ENCODE measurements at places on chromosomes 3 and 15. TPM values are rescaled to one million over a fixed set of nuclear protein-coding genes. Genes with fewer than 3 reads are reported as not detected.
A peak's percentile ranks its signal among the peaks of the same experiment; 100 is the strongest.

DNA sequence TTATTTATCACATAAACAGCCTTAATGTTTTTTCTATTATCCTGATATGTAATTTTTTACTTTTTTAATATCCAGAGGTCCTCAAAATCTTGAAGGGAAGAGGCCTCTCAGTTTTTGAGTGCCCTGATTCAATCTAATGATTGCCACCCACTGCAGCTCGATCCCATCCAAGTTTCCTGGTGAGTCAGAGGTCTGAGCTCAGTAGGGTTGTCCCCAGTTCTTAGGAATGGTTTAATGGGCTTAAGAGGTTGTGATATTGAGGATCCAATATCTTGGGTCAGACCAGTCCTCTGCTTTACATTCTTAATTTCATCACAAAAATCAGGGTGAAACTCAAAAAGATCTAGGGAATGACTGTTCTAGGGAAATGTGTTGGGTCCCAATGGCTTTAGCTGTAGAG is 238.5 kb downstream of the NSUN3 start:
- DNase-seq, result no peak

Gene SOX14
- polyA plus RNA-seq, result not detected

DNA sequence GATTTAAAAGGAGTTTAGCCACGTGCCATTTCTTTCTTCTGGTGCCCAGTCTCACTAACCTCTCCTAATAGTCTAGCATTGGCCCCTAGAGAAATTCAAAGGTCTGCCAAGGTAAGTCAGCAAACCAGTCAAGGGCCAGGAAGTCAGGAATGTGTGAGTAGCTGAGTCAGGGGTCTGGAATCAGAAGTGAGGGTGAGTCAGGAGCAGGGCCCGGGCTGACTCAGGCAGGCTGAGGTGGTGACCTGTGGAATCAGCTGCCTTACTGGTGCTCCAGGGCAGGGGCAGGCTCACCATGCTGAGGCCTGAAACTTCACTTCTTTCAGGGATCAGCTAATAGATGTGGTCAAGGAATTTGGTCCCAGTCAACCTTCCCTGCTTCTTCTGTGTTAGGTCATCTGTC is 105.8 kb upstream of the MYZAP start:
- peak; percentile 88 for DNase-seq

DNA sequence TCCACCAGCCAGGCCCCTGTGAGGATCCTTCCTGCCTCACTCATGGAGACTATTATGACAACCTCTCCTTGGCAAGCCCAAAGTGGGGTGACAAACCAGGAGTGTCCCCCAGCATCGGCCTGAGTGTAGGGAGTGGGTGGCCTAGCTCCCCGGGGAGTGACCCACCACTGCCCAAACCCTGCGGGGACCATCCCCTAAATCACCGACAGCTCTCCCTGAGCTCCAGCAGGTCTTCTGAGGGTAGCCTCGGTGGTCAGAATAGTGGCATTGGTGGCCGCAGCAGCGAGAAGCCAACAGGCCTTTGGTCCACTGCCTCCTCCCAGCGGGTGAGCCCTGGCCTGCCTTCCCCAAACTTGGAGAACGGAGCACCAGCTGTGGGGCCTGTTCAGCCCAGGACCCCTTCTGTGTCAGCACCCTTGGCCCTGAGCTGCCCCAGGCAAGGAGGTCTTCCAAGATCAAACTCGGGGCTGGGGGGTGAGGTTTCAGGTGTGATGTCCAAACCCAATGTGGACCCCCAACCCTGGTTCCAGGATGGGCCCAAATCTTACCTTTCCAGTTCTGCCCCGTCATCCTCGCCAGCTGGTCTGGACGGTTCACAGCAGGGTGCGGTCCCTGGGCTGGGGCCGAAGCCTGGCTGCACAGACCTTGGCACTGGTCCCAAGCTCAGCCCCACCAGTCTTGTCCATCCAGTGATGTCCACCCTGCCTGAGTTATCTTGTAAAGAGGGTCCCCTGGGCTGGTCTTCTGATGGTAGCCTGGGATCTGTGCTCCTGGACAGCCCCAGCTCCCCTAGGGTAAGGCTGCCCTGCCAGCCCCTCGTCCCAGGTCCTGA is 1.0 kb downstream of the LIMD1 start:
- DNase-seq, result no peak

GRCh38 chr3:56157693-56158362 is 310.4 kb downstream of the ERC2 start:
- no peak for DNase-seq

- DNase-seq, result no peak
Observed at GRCh38 chr3:112013784-112014143, 15.0 kb downstream of the TAGLN3 start.

GRCh38 chr3:99418709-99419108 is 219.7 kb upstream of the COL8A1 start:
- DNase-seq, result no peak

GRCh38 chr15:80835336-80835735 is 56.2 kb downstream of the CEMIP start:
- DNase-seq, result peak; percentile 33

Gene TTC21A
- polyA plus RNA-seq, result 1.1 TPM

GRCh38 chr3:167728176-167728575 is 6.5 kb downstream of the PDCD10 start:
- DNase-seq, result peak; percentile 4

Gene EFHB
- 2.1 TPM for polyA plus RNA-seq

DNA sequence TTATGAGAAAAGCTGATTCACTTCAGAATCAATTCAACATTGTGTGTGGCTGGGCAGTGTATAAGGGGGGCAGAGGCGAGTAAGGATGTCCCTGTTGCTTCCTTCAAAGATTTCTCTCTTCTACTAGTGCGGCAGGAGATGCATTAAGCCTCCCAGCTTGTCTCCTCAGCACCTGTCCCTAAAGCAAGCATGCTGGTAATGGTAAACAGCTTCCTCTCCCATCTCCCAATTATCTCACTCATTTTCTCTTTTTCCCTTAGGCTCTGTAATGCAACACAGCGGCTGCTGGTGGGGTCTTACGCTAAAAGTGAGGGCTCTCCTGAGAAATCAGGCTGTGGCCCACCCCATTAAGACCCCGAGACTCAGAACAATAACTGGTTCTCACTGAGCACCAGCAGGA is 306.4 kb upstream of the ROPN1 start:
- no peak for DNase-seq

Gene SLC28A1
- 0.06 TPM for polyA plus RNA-seq

Gene IMPG2
- polyA plus RNA-seq, result 0.03 TPM

DNA sequence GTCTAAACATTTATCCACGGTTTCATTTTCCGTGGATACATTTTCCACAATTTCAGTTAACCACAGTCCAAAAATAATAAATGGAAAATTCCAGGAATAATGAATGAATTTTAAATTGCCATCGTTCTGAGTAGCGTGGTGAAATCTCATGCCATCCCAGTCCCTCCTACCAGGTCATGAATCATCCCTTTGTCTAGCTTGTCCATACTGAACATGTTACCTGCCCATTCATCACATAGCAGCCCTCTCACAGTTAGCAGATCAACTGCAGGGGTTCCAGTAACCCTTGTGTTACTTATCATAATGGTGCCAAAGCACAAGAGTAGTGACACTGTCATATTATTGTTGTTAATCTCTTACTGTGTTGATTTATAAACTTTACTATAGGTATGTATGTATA is 124.5 kb downstream of the GSK3B start:
- no peak for DNase-seq

Gene SH3GL3
- polyA plus RNA-seq, result 0.21 TPM

DNA sequence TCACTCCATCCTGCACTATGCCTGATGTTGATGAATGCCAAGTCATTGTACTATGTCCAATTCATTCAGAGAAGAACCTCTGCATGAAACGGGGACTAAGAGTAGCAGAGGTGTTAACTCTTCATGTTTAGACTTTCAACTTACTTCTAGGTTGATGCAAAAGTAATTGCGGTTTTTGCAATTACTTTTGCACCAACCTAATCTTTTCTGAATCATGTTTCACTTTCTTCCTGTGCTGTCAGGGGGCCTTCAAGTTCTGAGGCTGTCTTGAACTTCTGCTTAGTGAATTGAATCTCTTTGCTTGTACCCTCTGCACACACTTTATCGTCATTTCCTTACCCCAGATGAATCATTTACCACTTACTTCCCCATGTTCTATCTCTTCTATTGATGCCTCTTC is 636.2 kb downstream of the NAALADL2 start:
- no peak for DNase-seq

GRCh38 chr3:100956276-100956675 is 36.9 kb downstream of the ABI3BP start:
- no peak for DNase-seq

GRCh38 chr3:157135671-157136396 is 24.1 kb downstream of the CCNL1 start:
- peak; percentile 15 for DNase-seq

- no peak for DNase-seq
Observed at GRCh38 chr3:120879411-120879810, 28.6 kb upstream of the STXBP5L start.

Gene ATP2C1
- polyA plus RNA-seq, result 48.1 TPM

GRCh38 chr3:195297446-195297845 is 26.5 kb upstream of the XXYLT1 start:
- no peak for DNase-seq

Gene GRAMD1C
- polyA plus RNA-seq, result 0.32 TPM

DNA sequence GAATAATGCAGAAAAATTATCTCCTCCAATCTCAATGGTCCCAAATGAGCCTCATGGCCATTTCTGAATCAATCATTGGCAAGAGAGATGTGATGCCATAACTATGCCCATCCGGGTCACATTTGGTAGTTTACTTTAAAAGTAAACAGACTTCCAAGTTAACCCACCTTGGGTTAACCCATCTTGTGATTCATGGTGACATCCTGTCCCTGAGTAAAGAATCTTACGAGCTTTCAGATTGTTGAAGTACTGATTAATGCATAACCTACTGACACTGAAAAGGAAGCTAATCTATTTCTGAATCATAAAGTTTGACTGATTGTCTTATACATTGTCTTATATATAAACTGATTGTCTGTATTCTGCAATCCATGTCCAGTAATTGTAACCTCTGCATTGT is 467.2 kb upstream of the AGTR1 start:
- no peak for DNase-seq

DNA sequence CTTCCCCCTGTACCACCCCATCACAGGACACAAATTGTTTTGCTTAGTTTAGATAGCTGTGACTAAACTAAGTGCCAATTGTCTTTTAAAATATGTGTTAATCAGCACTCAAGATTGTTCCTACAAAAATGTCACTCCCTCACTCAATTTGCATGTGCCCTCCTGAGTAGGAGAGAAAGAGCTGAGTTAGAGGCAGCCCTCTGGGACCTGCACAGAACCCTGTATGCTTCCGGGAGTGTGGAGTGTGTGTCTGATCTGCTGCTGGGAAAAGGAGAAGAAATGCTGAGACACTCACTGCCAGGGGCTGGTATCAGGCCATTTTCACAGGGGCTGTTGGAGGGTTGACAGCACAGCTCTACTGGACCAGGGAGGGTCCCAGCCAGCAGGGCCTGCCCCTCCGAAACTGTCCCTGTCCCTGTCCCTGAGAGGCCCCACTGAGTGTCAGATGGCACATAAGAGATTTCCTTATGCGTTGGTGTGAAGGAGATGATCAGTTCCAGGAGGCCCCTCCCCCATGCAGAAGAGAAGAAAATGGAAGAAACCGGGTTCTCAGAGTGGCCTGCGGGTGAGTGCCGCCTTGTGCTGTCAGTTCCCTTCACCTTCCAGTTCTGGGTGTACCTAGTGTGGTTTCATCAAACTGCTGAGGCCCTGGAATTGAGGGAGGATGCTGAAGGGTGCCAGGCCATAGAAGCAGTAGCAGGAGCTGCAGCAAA is 3.9 kb upstream of the B3GNT5 start:
- no peak for DNase-seq

GRCh38 chr15:40471105-40471807 is 472 bp downstream of the CHST14 start:
- DNase-seq, result peak; percentile 16

DNA sequence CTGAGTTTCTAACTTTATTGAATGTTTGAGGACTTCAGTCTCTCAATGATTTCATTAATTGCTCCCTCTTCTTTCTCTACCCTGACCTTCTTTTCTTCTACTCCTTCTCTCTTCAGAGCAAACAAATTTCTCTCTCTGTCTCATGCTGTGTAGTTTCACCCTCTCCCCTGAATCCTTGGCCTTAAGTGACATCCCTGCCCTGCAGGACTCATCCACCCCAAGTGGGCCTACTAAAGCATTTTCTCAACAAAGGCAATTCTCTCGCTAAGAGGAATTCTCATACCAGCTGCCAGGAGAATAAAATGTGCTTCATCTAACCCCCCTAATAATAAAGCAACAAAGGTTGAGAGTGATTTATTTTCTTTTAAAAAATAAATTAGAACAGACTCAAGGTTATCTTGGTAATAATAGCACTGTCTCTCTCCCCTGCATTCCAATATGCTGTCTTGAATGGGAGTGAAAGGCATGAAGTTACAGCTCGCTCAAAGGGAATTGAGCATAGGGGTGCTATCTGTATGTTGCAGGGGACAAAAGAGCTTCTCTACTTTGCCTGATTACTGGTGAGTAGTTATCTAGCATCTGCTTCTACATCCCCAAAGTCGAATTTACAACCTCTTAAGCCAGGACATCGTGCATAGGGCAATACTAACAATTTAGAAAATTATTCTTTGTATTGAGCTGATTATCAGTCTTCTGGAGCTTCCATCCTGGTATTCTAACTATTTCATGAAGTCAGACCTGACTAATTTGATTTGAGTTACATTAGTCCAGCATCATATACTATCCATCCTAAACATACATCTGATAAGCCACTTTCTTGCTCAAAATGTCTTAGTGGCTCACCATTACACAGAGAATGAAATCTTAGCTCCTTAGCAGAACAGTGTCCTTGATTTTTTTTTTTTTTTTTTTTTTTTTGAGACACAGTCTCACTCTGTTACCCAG is 76.9 kb upstream of the DNAJC19 start:
- DNase-seq, result no peak

DNA sequence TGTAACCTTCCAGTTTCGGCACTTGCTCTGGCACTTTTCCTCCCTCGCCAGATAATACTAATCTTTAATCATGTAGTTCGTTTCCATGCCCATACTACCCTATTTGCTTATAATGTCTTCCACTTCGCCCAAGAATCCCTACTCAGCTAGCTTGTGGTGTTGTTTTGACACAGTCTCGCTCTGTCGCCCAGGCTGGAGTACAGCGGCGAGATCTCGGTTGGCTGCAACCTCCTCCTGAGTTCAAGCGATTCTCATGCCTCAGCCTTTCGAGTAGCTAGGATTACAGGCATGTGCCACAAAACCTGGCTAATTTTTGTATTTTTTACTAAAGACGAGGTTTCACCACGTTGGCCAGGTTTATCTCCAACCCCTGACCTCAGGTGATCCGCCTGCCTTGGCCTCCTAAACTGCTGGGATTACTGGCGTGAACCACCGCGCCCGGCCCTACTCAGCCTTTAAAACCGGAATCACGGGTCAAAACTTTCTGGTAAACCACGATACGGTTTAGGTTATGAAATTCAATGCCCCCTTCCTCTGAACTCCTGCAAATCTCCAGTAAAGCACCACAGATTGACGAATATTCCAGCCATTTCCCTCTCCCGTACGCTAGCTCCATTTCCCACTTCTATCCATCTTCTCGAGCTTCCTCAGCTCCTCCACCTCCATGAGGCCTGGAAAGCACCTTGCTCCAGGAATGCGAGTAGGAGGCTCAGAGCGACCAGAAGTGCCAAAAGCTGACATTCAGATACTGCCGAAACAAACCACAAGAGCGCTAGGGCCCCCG is 878 bp upstream of the RAD51 start:
- no peak for DNase-seq

GRCh38 chr3:16379838-16380237 is 114.8 kb downstream of the OXNAD1 start:
- no peak for DNase-seq

GRCh38 chr3:63886858-63887257 is 23.2 kb downstream of the ATXN7 start:
- no peak for DNase-seq

Data from A549 (cell line).